ENCODE measurements at places on chromosomes 6 and 20.
A peak's percentile ranks its signal among the peaks of the same experiment; 100 is the strongest.

DNA sequence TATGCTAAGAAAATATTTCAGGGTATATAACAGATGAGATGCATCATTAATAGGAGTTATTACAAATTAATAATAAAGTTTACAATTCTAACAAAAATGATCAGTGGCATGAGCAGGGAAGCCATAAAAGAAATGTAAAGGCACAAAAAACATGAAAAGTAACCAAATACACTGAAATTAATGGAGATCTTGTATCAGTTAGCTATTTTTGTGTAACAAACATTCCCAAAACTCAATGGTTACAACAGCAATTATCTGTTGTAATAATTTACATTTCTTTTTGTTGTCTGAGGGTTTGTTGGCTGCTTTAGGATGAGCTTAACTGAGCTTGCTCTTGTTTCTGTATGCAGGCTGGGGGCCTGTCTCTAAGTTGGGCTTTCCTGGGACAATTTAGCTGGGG is 104.3 kb upstream of the AHI1 start:
- DNase-seq: no peak

- peak; percentile 96 for DNase-seq
These were observed at the start of gene ATP5F1E for GRCh38 chr20:59032023-59032712. TSS of gene ATP5F1E (minus strand) at chr20:59032335. CDS start at chr20:59032251, 84 bp downstream.

- DNase-seq: peak; percentile 96
These were observed 92.0 kb upstream of the TMEM181 start for GRCh38 chr6:158467923-158468322.

DNA sequence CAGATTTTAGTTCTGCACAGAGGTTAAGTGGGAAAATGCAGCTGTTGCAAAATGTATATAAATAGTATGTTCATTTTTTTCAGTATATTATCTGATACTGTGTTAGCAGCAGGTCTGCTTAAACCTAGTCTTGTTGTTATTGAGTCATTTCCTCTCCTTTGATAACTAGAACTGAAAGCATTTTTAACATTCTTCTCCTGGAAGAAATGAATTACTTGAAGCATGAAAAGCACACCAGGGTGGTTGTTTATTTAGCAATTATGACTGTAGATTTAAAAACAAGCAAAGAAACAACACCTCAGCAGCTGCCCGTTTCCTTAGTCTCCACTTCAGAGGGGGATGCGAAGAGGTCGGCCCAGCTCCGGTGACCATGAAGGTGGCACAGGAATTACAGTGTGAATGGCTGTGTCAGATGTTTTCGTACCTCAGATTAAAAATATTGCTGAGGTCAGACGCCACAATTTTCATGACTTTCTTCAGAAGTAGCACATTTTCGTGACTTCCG is 53.5 kb downstream of the GOPC start:
- DNase-seq: no peak

Data from NCI-H1092 treated with DMSO at 0.1 percent for 48 hours (cell line).